ENCODE measurements at places on chromosomes 1 and 21. TPM values are rescaled to one million over a fixed set of nuclear protein-coding genes. Genes with fewer than 3 reads are reported as not detected.

APOBEC4 gene
- not detected for total RNA-seq

DIO1 gene
- total RNA-seq = not detected

OR2G2 gene
- total RNA-seq = not detected

GRCh38 chr1:150696590-150696989 is 364 bp downstream of the GOLPH3L start:
- DNase-seq = peak; percentile 15

DNA sequence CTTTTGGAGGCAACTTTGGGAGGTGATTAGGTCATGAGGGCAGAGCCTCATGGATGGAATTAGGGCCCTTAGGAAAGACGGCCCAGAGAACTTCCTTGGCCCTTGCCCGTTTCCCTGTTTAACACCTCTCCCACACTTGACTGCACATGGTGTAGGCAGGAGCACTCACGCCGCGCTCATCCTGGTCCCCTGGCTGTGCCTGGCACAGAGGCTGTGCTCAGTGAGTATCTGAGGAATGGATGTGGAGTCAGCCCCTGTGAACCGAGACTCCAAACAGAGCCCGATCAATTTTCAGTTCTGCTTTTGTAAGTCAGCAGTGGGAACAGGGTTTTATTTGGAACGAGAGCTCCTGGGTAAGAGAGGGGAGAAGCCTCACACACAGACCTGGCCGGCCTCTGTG is 29.8 kb upstream of the ETV3 start:
- DNase-seq = no peak

GRCh38 chr1:43043695-43044094 is 85.0 kb upstream of the SLC2A1 start:
- no peak for DNase-seq

DNA sequence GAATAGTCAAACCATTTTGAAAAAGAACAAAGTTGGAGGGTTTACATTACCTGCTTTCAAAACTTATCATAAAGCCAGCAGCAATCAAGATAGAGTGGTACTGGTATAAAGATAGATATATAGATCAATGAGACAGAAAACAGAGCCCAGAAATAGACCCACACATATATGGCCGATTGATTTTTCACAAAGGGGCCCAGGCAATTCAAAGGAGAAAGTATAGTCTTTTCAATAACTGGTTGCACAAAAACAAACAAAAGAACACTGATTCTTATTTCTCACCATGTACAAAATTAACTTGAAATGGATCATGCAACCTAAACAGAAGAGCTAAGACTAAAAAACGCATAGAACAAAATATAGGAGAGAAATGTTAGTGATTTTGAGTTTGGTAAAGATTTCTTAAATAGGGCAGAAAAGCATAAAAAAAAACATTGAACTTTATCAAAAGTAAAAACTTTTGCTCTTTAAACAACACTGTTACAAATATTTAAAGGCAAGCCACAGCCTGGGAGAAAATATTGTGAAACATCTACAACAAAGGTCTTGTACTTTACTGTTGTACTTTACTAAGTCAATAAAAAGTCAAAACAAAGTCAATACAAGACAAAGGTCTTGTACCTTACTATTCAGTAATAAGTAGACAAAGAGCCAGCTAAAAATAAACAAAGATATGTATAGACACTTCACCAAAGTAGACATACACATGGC is 50.2 kb downstream of the ST3GAL3 start:
- DNase-seq = no peak

DNA sequence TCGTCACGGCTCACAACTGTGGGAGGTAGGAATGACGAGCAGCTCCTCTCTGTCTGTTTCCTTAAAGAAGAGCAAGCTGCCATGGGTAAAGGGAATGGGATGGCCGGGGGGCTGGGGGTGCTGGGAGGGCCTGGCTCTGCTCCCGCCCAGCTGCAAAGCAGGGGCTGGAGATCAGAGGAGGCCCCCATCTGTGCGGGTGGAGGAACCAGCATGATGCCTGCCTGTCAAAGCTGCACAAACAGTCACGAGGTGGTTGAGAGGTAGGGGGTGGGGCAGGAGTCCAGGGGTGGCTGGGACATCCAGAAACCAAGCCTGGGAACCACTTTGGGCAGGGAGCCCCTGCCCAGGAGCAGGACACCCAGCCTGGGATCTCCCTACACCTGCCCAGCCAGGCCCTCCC is 12.6 kb downstream of the SLC41A1 start:
- DNase-seq = no peak

All from lung microvascular endothelial cell (primary cell).